ENCODE measurements at places on chromosomes 5 and 9. TPM values are rescaled to one million over a fixed set of nuclear protein-coding genes. Genes with fewer than 3 reads are reported as not detected.

Gene NUTM2F
- 0.55 TPM for total RNA-seq

Gene KLF4
- total RNA-seq, result 5.9 TPM

Gene SH2D3C
- 5.4 TPM for total RNA-seq

DNA sequence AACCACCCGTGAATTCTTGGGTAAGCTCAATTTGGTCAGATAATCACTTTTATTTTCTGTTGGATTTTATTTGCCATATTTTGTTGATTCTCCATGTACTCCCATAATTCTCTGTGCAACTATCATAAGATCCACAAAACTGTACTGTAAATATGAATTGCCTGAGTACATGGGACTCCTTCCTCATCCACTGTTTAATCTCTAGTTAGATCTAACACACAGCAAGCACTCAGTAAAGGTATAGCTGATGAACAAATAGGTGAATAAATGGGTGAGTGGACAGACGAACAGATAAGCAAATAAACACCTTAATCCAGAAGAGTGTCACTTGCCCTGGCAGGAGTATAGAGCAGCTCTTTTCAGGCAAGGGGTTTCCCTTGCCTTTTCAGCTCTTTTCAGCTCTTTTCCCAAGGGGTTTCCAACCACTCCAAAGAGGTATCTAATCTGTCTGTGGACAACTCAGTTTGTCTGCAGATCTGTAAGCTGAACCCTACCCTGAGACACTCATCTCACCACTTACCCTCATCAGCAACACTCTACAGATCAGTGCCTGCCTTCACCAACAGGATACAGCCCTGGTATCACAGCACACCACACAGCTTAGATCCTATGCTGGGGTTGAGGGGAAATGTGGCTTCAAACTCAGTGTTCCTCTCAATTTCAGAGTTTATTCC lies 51.2 kb downstream of the SIL1 start:
- DNase-seq, result no peak
- peaks cover 10% of the 10 kb centered on the region for H3K4me1 ChIP-seq
- H3K27me3 ChIP-seq, result no peaks in the 10 kb centered on the region
- H3K27ac ChIP-seq, result no peak overlapping the region

Gene SURF6
- 67.2 TPM for total RNA-seq
